ENCODE measurements at places on chromosomes 5 and 9.

- peak; percentile 78 for DNase-seq
These were observed 3.9 kb downstream of the CCDC183 start for GRCh38 chr9:136799854-136800657.

GRCh38 chr9:134604834-134605233, 36.8 kb upstream of the COL5A1 start:
- no peak for DNase-seq

GRCh38 chr5:107538331-107538730, 132.4 kb downstream of the EFNA5 start:
- DNase-seq: no peak

GRCh38 chr5:145495741-145496140, 339.4 kb downstream of the PRELID2 start:
- DNase-seq: no peak

GRCh38 chr5:15646371-15646770, 146.4 kb downstream of the FBXL7 start:
- DNase-seq: no peak

- DNase-seq: no peak
These were observed 21.9 kb upstream of the PDCD1LG2 start for GRCh38 chr9:5488221-5489008.

DNA sequence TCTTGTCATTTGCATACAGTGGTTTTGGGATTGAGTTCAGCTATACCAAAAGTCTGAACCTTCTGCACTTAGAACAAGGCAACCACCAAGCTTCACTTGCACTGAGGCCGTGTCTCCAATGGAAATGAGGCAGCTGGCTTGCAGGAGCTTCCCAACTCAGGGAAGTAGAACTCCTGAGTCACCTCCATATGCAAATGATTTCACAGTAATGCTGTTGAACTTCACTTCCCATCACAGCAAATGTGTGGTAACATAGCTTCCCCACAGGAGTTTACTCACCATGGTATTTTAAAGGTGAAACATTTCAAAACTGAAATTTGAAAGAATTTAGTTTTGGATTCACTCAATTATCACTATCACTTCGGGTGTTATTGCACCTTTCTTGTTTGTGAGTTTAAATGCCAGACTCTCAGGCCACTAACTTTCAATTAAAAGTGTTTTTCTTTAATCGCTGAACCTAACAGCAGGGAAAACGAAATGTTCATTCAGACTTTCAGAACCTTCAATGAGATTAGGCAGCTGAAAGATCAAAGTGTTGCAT, 9.0 kb downstream of the CD274 start:
- no peak for DNase-seq

DNA sequence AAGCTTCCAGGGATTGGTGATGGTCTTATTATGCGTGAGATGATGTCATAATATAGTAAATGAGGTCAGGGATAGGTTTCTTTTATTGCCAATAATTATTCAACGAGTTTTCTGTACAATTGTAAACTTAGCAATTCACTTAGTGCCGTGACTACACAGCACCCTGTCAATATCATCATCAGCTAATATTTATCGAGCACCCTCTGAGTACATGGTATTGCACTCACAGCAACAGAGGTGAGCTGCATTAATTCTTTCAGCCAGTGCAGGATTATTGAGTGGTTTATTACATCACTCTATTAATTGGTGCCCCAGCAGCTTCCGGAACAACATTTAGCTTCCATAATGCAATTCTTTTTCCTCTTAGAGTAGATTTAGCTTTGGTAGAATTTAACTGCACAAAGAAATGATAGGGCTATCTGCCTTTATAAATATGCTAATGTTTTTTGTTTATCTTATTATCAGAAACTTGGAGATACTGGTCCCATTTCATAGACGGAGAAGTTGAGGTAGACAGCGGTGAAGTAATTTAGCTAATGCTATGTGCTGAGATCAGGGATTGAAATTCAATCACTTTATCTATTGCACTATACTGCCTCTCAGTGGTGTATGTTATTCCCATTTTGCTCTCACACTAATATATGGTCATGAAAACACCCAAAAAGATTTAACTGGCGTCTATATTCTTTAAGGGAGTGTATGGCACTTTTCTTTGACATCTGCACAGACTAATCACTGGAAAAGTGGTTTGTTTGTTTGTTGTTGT, 726.1 kb upstream of the WWC1 start:
- peak; percentile 36 for DNase-seq

DNA sequence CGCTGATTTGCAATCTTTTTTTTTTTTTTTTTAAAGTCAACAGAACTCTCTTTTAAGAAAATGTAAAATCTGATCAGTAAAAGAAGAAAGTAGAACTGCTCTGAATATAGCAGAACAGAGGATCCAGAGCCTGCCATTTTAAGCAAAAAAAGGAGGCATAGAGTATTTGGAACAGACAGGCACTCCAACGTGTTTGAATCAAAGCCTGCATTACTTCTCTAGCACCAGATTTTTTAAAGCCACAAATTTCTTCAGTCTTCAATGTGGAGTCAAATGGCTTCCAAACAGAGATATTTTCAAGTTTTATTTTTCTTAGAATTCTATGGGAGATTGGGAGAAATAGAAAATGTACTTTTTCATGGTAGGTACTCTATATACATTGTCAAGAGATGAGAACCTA, 5.1 kb downstream of the PAIP1 start:
- DNase-seq: no peak

DNA sequence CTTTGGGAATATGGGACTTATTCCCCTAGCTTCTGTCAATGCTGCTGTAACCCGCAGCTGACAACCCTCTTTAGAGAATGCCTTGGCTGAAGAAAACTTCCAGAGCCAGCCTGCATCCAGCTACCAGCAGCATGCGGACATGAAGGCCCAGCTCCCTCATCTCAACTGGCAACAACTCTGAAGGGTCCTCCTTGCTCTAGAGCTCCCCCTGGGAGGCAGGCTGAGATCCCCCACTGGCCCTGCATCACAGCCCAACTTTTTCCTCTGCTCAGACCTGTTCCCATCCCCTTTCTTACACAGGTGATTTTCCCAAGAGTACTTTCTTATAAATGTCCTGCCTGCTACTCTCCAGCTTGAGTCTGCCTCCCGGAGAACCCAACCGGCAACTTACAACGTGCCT, 18.7 kb upstream of the WNT8A start:
- DNase-seq: no peak

DNA sequence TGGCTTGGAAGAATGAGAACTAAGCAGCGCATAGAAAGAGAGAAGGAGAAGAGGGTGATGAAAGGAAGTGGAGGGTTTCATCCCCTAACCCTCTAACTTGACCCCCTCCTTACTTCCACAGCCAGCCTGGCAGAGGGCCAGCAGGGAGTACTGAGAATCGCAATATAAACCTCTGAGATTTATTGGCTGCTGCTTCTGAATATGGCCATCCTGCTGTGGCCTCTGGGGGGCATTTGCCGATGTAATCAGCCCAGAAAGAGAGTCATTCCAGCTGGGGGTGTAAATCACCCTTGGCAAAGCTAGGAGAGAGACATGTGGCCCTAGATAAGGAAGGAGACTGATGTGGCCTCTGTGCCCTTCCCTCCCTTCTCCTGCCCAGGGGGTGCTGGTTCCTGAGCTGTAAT, 960 bp upstream of the GFRA3 start:
- no peak for DNase-seq

DNA sequence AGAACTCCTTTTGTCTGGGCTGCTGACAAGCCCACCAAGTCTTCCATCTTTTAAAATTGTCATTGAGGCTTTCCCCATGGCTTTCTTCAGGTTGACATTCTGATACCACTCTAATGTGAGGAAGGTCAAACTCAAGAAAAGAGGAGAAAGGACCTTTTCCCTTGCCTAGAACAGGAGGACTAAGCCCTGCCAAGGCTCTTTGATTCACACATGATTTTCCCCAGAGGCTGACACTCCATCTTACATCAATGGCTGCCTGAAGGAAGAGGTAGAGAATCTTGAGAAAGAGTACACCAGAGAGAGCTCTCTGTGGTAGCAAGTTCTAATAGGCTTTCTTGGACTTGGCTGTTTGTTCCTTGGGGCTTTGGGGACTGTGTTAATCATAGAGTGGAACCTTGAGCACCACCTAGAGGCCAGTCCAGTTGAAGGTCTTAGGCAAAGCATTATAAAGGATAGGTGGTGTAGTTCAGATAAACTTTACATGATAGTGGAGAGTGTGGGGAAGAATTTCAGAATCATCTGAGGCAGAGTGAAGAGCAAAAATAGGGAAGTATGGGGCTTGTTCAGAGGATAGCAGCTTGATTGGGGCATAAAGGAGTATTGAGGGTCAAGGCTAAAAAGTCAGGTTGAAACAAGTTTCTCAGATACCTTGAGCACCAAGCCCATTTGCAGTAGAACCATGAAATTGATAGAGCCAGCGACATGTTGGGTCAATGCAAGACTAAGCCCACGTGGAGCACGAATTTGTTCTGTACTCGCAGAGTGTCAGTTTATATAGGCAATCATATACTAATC, 36.7 kb downstream of the NDFIP1 start:
- DNase-seq: peak; percentile 17

DNA sequence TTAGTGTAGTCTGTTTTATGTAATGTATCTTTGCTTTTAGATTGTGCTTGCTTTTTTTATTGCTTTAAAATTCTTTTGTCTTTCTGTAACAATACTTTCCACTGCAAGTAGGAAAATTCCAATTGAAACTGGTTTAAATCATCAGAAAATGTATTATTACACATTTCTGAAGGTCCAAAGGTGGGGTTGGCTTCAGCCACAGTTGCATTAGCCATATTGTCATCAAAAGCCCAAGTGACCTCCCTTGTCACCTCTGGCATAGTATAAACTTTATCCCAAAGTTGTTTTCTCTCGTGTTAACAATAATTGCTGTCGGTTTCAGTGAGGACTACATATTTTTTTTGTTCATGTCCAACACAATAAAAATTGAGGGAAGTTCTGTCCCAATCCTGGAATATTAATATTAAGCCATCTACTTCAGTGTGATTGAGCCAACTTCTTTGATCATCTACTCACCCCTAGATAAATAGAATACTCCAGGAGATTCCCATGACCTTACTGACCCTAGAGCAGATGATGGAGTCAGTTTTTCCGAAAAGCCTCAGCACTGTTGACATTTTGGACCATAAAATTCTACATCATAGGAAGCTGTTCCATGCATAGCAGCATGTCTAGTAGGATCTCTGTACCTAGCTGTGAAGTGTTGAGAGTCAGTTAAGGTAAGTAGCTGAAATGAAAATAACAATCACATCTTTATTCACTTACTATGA, 52.4 kb upstream of the MACIR start:
- DNase-seq: no peak

DNA sequence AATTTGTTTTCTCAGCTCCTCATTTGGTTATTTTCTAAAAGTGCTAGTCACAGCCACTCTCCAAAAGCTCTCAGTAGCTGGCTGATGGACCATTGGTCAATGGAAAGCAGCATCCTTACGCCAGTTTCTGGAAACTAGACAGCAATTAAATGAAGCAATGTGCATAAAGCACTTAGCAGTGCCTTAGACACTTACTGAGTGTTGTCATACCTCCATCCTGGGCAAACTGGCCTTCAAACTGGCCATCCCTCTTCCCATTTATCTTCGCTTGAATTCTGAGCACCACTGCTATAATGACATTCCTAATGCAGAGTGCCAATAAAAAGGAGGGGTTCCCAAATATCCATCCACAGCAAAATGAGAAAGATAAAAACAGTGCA, 209.2 kb downstream of the ENC1 start:
- no peak for DNase-seq

- no peak for DNase-seq
These were observed 36.6 kb downstream of the NLN start for GRCh38 chr5:65758546-65759144.

DNA sequence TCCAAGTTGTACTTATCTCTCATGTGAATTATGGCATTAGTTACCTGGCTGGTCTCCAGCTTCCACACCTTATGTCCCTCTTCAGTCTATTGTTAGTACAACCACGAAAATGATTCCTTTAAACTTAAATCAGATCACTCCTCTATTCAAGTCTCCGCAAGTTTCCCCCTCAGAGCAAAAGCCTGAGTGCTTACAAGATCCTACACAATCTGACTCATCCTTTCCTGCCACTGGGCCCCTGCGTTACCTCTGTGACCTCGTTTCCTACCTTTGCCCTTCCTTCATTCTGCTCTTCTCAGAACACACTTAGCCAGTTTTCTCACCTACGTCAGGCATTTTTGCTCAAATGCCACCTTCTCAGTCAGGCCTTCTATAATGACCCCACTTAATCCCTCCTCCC, 45.1 kb upstream of the GLIS3 start:
- DNase-seq: no peak

DNA sequence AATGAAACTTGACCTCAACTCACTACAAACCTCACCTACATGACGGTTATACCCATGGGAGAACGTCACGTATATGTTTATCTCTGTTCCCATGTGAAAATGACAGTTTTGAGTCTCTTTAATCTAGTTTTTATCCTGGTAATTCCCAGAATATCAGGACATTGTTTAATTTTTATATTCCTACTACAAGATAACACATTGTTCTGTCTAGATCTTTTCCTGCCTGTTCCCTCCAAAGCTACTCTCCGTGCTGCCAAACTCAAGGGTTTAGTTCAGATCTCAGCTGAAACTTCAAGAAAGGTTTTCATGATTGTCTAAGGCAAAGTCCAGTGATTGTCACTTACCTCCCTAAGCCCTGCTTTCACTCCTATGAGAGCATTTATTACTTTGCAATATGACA, 1159.4 kb upstream of the SEMA6A start:
- no peak for DNase-seq

DNA sequence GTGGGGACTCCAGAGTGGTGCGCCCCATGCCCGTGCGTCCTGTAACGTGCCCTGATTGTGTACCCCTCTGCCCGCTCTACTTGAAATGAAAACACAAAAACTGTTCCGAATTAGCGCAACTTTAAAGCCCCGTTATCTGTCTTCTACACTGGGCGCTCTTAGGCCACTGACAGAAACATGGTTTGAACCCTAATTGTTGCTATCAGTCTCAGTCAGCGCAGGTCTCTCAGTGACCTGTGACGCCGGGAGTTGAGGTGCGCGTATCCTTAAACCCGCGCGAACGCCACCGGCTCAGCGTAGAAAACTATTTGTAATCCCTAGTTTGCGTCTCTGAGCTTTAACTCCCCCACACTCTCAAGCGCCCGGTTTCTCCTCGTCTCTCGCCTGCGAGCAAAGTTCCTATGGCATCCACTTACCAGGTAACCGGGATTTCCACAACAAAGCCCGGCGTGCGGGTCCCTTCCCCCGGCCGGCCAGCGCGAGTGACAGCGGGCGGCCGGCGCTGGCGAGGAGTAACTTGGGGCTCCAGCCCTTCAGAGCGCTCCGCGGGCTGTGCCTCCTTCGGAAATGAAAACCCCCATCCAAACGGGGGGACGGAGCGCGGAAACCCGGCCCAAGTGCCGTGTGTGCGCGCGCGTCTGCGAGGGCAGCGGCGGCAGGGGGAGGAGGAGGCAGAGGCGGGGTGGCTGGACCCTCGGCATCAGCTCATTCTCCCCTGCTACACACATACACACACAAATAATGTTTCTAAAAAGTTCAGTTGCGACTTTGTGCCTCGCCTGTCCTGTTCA, 668 bp downstream of the GLIS3 start:
- peak; percentile 9 for DNase-seq

Measured in NCI-H524 (cell line).